ENCODE measurements at places on chromosomes 7 and 10.

DNA sequence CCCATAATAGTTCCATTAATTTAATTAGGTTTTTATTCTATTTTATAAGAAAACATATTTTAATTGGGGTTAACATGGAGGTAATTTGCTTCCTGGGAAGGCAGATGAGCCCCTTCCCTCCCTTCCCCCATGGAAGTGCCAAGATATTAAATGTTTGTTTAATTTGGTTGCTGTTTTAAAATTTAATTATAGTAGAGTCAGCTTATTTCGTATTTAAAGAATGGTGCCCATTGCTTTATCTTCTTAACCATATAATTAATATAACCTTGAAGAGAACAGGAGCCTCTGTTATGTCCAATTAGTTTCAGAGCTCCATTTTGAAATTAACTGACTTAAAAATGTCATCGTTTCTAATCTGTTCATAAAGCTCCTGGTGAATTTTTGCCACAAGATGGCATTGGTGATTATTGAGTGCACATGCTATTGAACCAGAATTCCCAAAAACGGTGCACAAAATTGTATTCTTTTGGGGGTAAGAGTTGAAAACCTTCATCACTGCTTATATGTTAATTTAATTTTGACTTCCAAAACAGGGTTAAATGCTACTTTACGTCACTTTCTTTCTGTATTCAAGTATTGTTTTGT lies 26.0 kb downstream of the KLHDC10 start:
- DNase-seq = no peak

DNA sequence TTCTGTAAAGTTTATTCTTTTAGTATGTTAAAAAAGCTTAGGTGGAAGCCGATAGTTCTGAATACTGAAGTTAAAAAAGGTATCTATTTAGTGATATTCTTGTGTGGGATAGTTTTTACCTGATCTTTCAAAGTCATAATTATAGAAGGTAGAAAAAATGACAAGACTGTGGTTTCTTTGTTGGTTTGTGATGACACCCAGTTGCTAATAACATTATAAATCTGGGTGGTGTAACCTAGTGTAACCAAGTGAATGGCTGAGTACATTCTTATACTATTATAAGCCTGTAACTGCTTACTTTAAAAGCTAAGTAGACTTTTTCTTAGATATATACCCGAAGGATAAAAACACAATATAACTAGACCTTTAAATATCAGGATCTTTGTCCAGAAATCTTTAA lies 2.3 kb downstream of the CDK13 start:
- DNase-seq = peak; percentile 53

DNA sequence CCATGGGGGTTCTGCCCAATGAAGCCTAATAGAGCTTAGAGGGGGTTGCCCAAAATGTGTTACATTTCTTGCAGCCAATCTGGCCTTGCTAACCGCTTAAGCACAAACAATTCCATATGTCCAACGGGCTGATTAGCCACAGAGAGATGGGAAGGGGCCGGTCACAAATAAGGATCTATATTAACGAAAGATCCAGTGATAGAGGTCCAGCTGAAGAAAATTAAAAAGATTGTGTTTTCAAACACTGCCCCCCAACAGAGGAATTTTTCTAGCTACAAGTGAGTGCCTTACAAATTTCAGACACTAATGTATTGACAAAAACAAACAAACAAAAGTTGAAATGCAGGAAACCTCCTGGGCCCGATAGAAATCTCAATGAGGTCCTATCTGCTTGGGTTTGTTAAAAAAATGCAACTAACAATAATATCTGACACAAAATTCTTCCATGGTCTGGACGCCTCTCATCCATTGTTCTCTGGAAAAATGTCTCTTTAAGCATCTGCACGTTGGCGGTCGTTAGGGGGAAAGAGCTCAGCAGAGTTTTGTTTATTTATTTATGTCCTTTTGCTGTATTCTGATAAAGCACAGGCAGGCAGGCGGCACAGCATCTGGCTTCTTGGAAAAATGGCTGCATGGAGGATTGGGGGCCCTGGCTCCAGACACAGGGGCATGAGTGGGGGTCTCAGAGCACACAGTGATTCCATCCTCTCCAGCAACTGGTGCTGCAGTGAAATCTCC lies 402.0 kb downstream of the RPS24 start:
- no peak for DNase-seq

DNA sequence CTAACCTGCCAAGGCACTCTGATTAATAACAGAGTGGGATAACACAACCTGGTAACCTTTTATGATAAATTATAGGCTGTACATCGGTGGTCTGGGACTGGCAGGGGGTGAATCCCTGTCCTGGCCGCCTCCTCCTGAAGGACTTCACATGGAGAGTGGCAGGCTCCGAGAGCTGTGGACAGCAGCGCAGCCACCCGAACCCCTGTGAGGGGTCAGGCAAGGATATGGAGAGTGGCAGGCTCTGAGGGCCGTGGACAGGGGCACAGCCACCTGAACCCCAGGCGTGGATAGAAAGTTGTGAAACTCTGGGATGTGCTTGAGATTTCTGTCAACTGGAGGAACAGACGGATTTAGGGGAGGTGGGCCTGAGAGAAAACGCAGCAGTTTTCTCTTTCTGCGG lies 107.0 kb upstream of the MGMT start:
- DNase-seq = no peak

DNA sequence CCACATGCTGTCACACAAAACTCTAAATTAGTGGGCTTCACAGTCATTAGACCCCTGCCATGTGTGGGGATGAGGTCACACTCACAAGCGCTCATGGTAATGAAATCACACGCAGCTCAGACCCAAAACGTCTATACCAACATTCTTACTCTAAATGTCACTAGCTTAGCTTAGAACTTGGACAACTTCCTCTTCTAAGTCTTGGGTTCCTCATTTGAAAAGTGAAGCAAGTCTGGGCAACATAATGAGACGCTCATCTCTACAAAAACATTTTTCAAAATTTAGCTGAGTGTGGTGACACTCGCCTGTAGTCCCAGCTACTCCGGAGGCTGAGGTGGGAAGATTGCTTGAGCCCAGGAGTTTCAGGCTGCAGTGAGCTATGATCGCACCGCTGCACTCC lies 92.7 kb upstream of the MACROH2A2 start:
- no peak for DNase-seq

GRCh38 chr10:101843032-101844021 lies at the start of gene KCNIP2:
KCNIP2 (minus strand) TSS chr10:101843800; CDS start chr10:101843568, 232 bp downstream.
- peak; percentile 68 for DNase-seq

DNA sequence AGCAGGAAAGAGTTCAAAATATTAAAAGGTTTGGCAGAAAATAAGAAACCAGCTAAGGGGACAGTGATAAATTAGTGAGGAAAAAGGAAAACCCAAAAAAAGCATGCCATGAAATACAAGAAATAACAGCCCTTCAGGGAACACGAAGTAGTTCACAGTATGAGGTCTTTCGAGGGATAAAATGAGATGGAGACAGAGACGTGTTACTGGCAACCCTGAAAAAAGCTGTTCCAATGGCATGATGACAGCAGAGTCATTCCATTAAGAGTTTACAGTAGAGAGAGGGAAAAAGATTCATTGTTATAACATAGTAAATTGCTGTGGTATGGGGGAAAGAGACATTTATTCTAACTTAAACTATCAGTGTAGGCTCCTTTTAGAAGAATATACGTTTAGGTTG lies 391.2 kb downstream of the ANKRD7 start:
- no peak for DNase-seq

- no peak for DNase-seq
These were observed 1.0 kb upstream of the AVPI1 start for GRCh38 chr10:97687785-97688781.
